ENCODE measurements at places on chromosomes 16 and 17.

- peak; percentile 74 for DNase-seq
Measured at GRCh38 chr17:7021993-7022778, 664 bp upstream of the BCL6B start.

GRCh38 chr16:27346819-27347218 lies 33.0 kb downstream of the IL4R start:
- no peak for DNase-seq

- no peak for DNase-seq
Measured at GRCh38 chr17:50304781-50305404, 30.6 kb downstream of the TMEM92 start.

DNA sequence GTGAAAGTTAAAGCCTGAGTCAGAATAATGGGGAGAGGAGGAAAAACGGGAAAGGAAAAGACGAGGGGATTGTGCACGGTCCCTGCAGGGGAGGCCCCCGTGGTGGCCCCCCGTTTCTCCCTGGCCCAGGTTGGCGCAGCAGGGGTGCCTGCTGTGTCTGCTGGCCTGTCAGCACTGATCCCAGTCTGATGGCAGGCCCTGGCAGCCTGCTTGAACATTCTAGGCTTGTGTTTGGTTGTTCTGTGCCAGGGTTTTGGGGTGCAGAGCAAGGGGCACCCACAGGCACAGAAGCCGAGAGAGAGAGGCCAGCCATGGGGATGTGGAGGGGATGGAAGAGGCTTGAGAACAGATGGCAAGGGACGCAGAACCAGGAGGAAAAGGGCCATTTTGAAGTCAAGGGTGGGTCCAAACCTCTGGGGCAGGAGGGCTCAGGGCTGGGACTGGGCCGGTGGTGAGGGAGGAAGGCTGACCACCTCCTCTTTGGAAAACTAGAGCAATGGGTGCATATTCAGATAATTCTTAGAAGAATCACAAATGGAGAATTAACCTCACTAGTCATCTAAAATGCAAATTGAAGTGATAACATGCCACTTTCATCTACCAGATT lies 35.9 kb downstream of the TBX4 start:
- DNase-seq = no peak

DNA sequence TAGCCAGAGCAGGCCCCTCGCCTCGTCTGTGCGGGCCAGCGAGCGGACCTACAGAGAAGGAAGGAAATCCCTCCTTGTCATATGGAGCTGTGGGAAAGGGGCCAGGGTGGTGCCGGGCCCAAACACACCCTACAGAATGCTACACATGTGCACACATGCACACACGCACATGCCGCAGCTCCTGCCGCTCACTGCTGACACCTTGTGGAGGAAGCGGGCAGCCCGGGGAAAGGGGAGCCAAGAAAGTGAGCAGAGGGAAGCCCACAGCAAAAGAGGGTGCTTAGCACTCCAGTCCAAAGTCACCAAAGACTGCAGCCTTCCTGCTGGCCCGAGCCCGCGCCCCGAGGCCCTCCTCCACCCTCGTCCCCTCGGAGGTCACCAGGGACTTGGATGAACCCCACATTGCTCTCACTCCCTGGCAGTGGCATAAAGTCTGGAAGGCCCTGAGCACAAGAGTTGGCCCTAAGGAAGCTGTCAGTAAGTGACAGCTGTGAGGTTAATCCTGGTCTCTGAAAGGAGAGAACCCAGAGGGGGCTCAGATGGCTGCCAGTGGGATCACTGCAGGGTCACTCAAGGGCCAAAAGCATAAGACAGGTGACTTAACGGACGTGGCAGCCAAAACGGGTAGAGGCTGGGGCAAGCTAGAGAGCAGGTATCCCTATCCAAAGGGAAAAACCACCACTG lies 68.2 kb downstream of the MYO18A start:
- peak; percentile 73 for DNase-seq

DNA sequence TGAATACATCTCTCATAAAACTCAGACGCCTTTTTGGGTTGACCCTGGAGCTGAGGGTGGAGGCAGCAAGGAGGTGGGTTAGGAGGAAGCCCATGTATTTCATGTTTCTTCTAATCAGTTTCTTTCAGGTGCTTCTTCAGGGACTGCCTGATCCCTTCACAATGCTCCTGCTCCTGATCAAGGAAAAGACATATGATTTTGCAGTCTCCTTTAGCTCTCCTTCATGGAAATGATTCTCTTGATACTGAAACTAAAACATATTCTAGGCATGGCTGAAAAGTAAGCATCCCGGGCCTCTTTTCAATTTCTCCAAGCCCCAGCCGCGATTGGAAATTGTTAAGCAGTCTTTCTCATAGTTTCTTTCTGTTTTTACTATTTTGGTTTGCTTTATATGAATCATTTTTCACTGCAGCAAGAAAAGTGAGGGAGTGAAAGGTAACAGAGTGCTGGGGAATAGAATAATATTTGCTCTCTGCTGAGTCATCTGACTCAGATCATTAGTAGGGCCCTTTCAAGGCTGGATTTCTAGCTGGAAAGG lies 730.7 kb downstream of the CDH11 start:
- no peak for DNase-seq

DNA sequence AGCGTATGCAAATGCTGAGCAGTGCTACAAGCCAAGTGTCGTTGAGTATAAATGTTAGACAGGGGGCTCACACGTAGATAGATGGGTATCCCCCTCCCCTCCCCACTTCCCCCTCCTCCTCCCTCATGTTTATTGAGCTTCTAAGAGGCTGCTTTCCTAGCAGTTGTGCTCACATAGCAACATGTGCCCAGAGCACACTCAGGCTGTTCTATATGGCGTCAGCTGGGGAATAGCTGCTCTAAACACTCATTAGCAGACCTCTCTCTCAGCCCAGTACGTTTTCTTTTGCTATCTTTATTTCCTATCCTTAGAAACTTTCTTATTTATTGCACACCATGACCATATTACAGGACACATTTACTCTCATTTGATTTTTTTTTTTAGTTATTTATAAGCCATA lies 1.8 kb downstream of the KCNJ2 start:
- DNase-seq = no peak

GRCh38 chr16:12690024-12690423 lies 113.7 kb downstream of the CPPED1 start:
- DNase-seq = no peak

DNA sequence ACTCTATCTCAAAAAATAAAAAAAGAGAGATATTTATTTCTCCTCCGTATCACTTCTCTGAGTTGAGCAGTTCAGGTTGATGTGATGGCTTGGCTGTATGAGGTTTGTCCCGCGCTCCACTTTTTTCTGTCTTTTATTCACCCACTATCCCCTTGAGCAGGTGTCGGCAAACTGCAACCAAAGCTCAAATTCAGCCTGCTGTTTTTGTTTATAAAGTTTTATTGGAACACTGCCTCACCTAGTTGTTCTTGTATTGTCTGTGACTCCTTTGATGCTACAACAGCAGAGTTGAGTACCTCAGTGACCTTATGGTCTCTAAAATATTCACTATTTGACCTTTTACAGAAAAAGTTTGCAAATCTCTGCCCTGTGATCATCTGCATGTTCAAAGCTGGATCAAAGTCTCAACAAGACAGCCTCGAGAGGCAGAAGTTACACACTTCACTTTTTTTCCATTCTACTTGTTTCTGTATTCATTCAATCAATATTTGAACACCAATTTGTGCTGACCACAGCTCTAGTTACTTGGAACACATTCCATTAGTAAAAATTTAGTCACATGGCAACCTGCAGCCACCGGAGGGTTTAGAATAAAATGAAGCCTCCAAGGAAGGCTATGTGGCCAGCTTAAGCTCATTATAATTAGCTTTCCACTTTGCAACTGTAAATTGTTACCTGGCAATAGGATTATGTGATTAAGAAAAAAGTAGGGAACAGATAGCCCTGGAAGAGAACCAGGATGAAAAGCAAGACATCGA lies 945.8 kb downstream of the KCNJ2 start:
- no peak for DNase-seq

GRCh38 chr16:79848719-79849118 lies 248.2 kb upstream of the MAF start:
- no peak for DNase-seq

- DNase-seq = no peak
Measured at GRCh38 chr16:28590384-28591340, 6.2 kb downstream of the SULT1A2 start.

DNA sequence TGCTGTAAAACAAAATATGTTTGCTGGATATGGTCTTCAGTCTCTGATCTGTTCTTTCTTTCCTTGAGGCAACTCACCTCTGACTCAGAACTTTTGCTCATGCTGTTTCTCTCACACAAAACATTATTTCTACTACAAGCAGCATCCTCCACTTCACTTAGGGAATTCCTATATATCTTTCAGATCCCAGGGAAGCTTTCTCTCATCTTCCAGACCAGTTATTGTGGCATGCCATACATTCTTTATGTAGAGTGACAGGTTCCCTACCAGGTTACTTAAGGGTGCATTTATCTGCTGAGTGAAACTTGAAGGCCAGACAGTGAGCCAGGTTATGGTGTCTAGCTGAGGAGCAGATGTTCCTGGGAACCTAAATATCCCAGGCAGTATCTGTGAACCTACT lies 1226.0 kb downstream of the CDH8 start:
- DNase-seq = no peak

DNA sequence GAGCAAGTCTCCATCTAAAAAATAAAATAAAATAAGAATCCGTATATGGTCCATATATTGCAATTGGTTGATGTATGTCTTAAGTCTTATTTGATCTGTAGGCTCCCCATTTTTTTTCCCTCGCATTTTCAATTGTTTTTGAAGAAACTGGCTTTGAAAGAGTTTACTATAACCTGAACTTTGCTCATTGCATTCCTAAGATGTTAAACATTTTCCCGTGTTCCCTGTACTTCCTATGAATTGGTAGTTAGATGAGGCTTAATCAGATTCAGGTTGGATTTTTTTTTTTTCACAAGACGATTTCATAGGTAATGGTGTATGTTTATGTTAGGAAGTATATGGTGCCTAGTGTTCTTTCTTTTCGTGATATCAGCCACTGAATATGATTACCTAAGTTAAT lies 3.3 kb downstream of the LRRC36 start:
- no peak for DNase-seq

DNA sequence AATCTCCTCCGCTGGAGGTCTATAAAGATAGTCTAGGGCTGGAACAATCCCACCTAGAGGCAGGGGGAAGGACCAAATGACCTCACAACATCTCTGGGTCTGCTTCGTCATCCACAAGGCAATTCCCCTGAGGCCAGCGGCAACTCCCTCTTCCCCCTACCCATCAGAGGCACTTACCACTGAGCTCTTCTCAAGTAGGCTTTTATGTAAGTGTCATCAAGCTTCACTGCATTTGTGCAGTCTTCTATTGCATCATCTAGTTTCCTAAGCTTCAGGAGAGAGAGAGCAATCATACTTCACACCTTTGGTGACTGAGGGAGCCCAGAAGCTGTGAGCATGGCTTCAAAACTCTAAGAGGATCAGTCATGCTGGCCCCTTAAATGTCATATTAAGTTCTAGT lies 21.0 kb downstream of the CNP start:
- no peak for DNase-seq

DNA sequence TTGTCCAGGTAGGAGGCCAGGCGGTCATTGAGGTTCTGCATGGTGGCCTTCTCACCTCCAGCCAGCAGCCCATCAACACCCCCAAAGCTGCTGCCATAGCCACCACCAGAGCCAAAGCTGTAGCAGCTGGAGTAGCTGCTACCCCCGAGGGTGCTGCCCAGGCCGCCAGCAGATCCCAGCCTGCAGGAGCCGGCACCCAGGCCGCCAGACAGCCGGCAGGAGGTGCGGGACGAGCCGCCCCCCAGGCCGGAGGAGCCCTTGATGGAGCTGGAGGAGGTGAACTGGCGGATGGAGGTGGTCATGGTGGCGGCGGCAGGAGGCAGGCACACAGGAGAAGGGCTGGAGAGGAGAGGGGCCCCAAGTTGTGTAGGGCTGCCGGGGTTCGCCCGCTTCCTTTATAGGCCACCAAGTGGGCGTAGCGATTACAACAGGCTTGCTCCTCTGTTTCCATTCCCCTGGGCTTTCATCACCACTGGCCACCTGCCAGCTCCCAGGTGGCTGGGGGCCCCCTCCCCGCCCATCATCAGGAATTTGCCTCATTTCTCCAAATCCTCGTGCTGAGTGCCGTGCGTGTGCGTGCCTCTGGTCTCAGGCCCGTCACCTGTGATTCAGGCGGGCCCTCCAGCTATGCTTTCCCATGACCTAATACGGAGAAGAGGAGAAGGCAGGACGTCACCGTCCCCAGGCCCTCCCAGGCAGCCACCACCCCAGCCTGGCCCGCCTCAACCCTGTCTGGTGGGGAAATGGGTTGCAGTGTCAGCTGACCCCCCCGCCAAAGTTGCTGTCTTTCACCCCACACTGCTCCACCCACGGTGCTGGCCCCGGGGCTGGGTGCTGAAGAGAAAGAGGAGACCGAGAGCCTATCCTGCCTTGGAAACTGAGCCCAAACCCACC lies at the start of gene KRT17:
Gene KRT17, minus strand, starts transcription at position 368 of the 894 bp plus-strand sequence. Its CDS starts 66 bp downstream, at position 302.
- DNase-seq = no peak

GRCh38 chr16:52422307-52422706 lies 124.6 kb downstream of the TOX3 start:
- no peak for DNase-seq

DNA sequence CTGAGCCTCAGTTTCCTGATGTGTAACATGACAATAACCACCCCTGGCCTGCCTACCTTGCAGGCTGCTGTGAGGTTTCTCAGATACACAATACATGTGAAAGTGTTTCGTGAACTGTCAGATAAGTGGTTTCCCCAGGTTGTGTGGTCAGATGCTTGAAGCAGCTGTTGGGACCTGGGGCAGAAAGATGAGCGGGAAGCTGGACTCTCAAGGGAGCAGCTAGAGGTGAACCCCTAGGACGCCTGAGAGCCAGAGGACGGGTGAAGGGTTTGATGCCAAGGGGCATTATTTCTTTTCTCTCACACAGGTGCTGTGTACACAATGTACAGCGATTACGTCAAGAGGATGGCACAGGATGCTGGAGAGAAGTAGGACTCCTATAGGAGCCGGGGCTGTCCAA lies 2.3 kb downstream of the HIGD1B start:
- no peak for DNase-seq

GRCh38 chr17:77832180-77832560 lies 126.3 kb upstream of the TNRC6C start:
- no peak for DNase-seq

GRCh38 chr17:39222866-39223834 lies 2.6 kb downstream of the STAC2 start:
- no peak for DNase-seq

GRCh38 chr16:26120729-26121128 lies 429.0 kb downstream of the HS3ST4 start:
- no peak for DNase-seq

DNA sequence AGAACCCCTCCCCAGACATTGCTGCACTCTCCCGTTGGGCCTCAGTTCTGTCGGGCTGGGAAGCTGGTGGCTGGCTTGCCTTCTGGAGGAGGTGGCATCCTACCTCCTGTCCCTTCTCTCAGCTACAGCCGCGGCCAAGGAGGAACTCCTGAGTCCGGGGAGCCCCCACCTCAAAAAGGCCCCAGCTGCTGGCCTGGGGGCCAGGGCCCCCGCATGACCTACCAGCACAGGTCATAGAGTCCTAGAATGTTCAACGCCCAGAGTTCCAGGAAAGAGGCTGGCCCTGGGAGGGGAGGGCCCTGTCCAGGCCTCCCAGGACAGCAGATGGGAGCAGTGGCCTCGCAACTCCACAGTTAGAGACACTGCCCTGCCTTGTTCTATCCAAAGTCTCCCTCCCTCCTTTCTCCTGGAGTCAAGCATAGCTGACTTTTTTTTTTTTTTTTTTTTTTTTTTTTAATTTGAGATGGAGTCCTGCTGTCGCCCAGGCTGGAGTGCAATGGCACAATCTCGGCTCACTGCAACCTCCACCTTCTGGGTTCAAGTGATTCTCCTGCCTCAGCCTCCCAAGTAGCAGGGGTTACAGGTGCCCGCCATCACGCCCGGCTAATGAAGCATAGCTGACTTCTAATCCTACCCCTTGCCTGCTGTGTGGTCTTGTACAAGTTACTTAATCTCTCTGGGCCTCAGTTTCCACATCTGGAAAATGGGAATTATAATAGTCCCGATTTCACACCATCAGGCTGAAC lies 7.1 kb downstream of the CARHSP1 start:
- no peak for DNase-seq
